ENCODE measurements at places on chromosomes 16 and 17.
A peak's percentile ranks its signal among the peaks of the same experiment; 100 is the strongest.

DNA sequence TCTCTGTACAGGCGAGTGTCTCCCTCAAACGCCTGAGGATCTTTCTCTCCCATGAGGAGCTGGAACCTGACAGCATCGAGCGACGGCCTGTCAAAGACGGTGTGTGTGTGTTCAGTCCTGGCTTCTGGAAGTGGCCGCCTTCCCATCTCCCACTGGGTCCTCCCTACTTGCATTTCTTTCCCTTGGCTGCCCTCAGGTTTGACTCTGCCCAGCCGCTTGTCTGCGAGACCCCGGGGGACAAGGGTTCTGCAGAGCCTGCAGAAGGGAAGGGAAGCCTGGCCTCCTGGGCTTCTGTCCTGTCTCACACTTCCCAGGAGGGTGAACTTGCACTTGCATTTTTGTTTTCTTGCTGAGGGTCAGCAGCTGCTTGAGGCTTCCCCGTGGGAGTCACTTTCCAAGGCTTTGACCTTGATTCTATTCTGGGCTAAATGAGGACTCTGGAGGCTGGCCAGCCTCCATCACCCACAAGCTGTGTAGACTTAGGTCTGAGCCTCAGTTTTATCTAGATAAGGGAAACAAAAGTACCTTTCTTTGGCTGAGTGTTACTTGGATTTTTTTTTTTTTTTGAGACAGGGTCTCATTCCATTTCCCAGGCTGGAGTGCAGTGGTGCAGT is 122.3 kb downstream of the ABCC1 start:
- no peak for DNase-seq

DNA sequence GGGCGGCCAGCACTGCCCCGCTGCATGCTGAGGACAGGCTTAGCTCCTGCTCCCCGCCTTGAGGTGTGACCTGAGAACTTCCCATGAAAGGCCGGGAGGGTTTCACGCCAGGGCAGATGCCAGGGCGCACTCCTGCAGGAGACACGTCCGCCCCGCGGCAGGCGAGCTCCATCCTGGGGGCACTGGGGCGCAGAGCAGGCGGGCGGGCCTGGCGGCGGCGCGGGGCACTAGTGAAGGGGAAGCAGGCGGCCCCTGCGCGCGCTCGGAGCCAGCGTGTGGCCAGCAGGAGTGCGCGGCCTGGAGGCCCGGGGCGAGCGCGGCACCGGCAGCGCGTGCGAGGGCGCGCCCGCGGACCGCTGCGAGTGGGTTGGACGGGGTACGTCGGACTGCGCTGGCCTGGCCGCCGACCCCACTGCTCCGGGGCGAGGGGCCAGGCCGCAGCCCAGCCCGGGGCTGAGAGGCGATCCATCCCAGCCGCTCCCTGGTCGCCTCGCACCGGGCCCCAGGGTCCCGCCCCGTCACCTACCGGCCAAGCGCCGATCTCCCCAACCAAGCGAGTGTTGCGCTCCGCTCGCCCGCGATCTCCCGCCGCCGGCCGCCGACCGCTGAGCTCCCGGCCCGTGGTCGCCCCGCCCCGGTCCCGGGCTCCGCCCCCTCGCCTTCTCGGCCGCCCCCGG is at the start of gene MAP3K14:
Gene MAP3K14 (minus strand): TSS at position 587 of the 677 bp plus-strand sequence. CDS start 26,275 bp downstream, outside the sequence.
- DNase-seq = peak; percentile 31

DNA sequence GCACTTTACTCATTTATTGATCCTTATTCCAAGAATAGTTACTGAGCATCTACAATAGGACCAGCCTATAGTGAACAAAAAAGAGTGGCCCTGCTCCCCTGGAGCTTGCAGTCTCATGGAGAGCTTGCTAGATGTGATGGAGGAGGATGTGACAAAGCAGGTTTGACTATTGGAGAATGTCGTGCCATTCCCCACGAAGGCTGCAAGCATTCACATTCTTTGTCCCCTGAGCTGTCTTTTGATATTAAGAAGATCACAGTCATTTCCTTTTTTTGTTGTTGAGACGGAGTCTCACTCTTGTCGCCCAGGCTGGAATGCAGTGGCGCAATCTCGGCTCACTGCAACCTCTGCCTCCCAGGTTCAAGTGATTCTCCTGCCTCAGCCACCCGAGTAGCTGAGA is 115.0 kb upstream of the ADAMTS18 start:
- no peak for DNase-seq

GRCh38 chr17:64083563-64084085 is 46.3 kb downstream of the ERN1 start:
- DNase-seq = no peak

- no peak for DNase-seq
Measured at GRCh38 chr17:33661975-33662374, 368.9 kb upstream of the ASIC2 start.

DNA sequence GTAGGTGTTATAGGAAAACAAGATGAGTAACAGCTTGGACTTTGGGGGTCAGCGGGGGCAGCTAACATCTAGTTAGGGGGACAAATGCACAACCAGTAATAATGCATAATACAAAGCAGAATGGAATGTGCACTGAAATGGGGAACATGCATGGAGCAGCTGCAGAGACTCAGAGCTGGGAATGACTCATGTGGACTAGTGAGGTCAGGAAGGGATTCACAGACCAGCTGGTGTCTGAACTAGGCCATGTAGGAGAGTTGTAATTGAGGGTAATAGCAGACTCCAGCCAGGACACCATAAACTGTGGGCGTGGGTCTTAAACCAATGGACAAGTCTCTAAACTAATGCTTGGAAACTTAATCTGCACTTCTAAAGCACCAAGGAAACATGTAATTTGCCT is 176.8 kb upstream of the ASIC2 start:
- DNase-seq = no peak

GRCh38 chr16:57577214-57577613 is 34.8 kb downstream of the ADGRG5 start:
- no peak for DNase-seq

- DNase-seq = no peak
Measured at GRCh38 chr17:74723891-74724290, 11.2 kb upstream of the CD300LF start.

DNA sequence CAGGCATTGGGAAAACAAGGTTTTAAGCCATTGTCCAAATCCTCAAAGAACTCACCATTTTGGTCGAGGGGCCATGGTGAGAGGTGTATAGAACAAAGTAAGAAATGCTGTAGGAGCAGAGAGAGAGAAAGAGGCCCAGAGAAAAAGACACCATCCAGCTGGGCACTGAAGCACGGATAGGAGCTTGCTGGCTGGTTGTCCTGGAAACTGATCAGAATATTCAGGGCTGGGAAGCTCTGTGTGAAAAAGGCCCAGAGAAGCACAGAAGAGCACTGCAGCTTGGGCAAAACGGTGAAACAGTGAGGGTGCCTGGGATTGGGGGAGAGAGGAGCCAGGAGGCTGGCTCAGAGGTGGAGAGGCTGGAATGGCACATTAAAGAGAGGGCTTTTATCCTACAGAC is 16.5 kb downstream of the HS3ST3B1 start:
- no peak for DNase-seq

DNA sequence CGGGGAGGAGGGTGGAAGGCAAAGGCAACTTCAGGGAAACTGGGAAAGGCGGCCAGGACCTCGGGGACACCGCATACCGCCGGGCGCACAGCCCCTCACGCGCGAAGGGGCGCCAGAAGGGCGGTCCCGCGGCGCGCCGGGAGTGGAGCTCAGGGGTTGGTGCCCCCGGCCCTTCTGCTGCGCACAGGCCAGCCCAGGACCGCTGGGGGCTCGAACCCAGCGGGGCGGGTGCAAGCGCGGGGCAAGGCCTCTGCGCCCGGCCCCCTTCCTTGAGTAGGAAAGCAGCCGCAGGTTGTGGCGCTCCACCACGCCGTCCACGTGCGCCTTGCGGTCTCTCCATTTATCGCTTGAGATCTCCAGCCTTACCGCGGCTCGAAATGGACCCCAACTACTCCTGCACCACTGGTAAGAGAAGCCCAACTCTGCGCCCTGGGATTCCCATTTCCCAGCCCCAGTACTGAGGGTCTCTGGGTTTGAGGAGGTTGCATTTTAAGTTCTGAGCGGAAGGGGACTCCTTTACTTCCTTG is 3.0 kb upstream of the MT1A start:
- DNase-seq = no peak

DNA sequence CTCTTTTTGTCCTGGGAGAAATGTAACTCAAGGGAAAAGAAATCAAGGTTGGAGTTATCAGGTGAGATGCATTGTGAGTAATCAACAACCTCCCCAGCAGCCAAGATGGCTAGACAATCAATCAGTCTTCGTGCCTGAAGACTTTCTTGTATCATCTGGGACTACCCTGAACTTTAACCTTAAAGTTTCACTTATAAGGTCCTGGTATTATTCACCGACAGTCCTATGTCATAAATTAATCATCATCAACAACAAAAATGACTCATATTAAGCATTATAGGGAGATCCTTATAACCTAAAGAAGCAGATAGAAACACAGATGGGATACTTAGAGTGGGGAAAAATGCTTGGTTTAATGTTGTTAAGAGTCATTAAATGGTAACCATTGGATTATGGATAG is 7.7 kb upstream of the TEKT3 start:
- DNase-seq = no peak

DNA sequence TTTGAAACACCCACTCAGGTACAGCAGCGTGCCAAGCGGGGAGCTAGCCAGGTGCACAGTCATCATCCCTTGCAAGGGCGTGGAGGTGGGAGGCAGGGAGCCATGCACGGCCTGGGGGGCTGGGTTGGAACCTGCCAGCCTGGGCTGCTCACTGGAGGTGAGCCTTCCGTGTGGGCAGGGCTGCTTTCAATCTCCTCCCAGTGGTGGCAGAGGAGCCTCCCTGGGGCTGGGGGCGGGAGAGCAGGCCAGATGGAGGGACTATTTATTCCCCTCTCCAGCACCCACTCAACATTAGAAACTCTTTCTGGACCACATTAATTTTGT is 90.3 kb downstream of the KATNIP start:
- no peak for DNase-seq

DNA sequence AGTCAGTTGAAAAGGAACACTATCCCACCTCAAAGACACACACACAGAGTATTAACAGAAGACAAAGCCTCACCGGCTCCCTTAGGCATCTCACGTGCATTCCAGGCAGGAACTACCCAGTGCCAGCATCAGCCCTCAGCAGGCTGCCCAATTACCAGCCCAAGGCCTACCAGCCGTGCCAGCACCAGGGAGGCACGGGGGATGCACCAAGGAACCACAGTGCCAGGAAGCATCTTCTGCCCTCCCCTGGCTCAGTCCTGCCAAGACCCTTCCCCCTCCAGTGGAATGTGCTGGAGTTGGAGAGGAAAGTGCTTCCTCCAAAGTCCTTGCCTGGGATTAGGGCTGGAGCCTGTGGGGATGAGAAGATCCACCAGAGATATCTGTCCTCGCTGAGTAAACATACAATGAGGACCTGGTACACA is 11.0 kb upstream of the KRT19 start:
- no peak for DNase-seq

- no peak for DNase-seq
Measured at GRCh38 chr16:85570735-85571562, 42.2 kb upstream of the GSE1 start.

DNA sequence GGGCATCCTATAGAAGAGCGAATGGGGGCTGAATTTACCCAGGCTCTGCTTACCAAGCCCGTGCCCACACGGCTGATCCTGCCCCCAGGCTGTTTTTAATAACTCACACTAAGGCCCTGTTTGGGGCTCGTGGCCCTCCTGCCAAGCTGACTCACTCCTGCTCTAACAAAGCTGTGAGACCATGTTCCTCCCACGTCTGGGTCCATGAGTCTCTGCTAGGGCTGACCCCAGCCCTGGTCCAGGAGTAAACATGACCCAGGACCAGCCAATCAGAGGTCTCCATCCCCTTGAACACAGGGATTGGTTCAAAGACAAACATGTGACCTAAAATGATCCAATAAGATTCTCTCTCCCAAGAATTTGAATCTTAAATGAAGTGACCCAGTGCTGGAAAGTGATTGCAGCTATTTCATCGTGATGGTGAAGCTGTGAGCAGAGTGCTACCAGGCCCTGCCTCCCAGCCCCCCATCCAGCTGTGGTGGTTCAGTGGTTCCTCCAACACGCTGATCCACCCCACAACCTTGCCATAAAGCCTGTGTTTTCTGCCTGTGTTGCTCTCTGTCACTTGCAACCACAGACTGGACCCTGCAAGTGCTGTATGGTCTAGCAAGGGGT is 57.2 kb downstream of the C16orf82 start:
- DNase-seq = no peak
